ENCODE measurements at places on chromosomes 2 and 18. TPM values are rescaled to one million over a fixed set of nuclear protein-coding genes. Genes with fewer than 3 reads are reported as not detected.

The RNU2-63P gene
- polyA plus RNA-seq = 2.8 TPM

The PLA2R1 gene
- polyA plus RNA-seq = 0.37 TPM

The IL36G gene
- not detected for polyA plus RNA-seq

The TRPM8 gene
- 0.11 TPM for polyA plus RNA-seq

The CTLA4 gene
- polyA plus RNA-seq = not detected

The TTR gene
- polyA plus RNA-seq = not detected

The SPDYA gene
- polyA plus RNA-seq = 4.0 TPM

The CCDC74A gene
- 16.5 TPM for polyA plus RNA-seq
